Stimulated activated CD8-positive, alpha-beta memory T cell treated with anti-CD3 and anti-CD28 coated beads, Interleukin-12 subunit alpha, Interleukin-12 subunit beta, amount 100 ng/mL, for 1 hour (primary cell): ENCODE measurements at places on chromosomes 16 and 17.

GRCh38 chr17:28549236-28550132, 2.9 kb downstream of the UNC119 start:
- DNase-seq = peak; percentile 15

DNA sequence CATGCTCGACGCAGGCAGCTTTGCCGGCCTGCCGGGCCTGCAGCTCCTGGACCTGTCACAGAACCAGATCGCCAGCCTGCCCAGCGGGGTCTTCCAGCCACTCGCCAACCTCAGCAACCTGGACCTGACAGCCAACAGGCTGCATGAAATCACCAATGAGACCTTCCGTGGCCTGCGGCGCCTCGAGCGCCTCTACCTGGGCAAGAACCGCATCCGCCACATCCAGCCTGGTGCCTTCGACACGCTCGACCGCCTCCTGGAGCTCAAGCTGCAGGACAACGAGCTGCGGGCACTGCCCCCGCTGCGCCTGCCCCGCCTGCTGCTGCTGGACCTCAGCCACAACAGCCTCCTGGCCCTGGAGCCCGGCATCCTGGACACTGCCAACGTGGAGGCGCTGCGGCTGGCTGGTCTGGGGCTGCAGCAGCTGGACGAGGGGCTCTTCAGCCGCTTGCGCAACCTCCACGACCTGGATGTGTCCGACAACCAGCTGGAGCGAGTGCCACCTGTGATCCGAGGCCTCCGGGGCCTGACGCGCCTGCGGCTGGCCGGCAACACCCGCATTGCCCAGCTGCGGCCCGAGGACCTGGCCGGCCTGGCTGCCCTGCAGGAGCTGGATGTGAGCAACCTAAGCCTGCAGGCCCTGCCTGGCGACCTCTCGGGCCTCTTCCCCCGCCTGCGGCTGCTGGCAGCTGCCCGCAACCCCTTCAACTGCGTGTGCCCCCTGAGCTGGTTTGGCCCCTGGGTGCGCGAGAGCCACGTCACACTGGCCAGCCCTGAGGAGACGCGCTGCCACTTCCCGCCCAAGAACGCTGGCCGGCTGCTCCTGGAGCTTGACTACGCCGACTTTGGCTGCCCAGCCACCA, 9.7 kb downstream of the VASN start:
- no peak for DNase-seq

GRCh38 chr16:73290258-73290657, 242.3 kb upstream of the ZFHX3 start:
- DNase-seq = no peak

DNA sequence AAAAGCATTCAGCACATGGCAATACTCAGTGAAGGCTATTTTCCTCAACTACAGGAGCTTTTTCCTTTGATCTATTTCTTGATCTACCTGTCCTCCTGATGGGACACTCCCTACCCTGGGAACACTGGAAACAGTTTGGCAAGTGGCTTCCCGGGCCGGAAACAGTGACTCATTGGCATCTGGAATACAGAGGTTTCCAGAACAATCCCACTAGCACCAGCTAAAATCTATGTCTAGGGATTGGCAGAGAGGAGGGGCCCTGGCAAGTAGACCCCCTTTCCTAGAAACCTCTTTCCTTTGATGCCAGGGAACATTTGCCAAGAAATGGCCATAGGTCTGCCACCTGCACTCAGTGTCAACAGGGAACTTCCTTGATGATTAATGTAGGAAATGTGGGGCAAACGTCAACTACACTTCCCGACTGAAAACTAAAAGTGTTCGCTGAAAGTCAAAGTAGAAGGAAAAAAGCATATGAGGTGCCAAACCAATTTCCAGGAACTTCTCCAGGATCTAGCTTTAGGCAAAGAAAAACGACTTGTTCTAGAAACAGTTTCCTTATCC, 30.4 kb upstream of the FBXW10B start:
- DNase-seq = no peak

- no peak for DNase-seq
Observed at GRCh38 chr17:38996660-38997337, 29.6 kb upstream of the FBXO47 start.

DNA sequence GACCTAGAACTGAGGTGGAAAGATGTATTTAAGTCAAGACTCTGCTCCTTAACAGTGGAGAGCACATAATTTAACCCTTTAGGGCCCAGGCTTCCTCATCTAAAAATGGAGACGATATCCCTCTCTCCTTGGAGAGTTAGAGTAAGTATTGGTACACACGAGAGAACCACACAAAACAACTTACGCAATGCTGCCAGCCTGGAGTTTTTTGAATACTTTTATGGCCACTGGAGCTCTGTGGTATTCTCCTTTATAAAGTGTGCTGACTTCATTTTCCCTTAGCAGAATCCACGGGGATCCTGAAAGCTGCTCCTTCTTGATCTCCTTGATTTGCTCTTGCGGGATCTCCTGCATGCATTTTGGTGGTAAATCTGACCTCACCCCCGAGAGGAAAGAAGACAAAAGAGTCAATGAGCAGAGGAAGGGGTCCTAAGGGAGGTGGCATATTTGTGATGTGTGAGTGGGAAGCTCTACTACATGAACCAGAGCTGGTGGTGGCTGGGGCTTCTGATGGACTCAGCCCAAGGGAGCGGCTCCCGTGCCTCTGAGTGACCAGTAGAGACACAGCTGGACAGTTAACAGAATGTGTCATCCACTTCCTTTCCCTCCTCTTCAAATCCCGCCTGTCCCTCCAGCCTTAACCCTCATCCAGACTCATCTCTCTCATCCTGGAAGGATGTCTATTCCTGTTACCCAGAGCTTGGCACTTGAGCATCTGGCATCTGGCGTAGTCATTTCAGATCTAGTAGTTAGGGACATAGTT, 9.4 kb downstream of the MLKL start:
- no peak for DNase-seq

DNA sequence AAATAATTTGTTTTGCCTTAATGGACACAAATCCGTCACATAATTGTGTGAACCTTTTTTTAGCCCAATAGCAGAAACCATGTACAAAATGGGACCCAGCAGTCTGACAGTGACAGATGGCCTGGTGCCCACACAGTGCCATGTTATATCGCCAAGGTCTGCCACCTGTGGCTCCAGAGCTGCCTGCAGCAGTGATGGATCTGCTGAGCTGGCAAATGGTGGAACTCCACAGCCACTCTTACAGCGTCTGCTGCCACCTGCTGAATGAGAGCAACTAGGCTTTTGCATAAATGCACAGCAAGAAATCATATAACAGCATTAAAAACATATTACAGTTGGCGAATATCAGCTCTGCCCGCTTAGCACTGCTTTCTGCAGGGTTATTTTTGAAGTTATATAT, 59.4 kb downstream of the NUP93 start:
- no peak for DNase-seq

DNA sequence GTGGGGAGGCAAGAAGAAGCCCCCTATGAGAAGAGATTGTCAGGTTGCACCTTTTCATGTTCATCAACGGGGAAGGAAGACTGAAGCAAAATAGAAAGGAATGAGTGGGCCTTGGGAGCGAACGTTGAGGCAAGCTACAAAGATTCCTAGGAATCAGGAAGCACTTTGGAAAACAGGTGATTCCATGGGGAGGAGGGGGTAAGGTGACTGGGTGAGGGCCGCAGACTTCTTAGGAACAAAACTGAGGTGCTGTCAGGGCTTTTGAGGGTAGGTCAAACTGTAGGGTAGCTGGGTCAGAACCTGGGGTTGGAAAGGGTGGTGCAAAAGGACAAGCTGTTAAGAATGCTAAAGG, 528 bp downstream of the ITFG1 start:
- no peak for DNase-seq

GRCh38 chr16:82059161-82059982, 24.3 kb downstream of the HSD17B2 start:
- no peak for DNase-seq

- DNase-seq = no peak
Observed at GRCh38 chr17:41784207-41784744, 2.2 kb downstream of the JUP start.

DNA sequence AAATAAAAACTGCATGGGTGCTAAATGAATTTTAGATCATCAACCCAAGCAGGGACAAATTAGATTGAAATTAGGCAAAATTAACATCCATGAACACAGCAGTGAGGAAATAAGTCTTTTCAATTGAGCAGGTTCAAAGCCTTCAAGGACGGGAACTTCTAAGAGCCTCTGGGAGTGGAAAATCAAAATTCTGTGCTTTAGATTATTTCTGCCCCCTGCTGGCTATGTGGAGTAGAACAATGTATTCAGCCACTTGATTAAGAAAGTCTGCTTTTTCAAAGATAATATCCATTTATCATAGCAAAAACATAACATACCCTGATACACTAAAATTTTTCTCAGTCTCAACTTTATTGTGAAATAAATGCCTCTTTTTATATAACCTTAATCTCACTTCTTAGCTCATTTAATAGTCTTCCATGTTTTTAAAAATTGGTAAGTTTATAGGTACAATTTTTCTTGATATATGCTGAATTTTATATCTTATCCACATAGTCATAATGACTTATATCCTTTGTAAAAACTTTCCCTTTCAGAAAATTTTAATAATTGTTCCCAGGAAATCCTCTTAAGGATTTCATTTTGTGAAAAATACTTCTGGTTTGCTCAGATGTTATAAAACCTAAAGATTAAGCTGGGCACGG, 28.1 kb upstream of the NOL11 start:
- peak; percentile 42 for DNase-seq

DNA sequence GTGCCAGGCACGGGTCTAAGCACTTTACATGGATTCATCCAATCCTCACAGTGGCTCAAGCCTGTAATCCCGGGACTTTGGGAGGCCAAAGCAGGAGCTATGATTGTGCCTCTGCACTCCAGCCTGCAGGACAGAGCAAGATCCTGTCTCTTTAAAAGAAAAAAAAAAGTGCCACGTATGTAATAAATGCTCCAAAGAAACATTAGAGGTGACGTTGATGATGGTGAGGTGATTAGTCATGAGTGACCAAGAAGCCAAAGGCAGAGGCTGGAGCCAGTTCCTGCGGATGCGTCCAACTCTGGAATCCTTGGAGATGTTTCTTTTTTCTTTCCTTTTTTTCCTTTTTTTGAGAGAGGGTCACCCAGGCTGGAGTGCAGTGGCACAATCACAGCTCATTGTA, 59.4 kb upstream of the SIAH1 start:
- DNase-seq = no peak

- peak; percentile 52 for DNase-seq
Observed at GRCh38 chr17:74923538-74924249, 379 bp upstream of the OTOP2 start.

DNA sequence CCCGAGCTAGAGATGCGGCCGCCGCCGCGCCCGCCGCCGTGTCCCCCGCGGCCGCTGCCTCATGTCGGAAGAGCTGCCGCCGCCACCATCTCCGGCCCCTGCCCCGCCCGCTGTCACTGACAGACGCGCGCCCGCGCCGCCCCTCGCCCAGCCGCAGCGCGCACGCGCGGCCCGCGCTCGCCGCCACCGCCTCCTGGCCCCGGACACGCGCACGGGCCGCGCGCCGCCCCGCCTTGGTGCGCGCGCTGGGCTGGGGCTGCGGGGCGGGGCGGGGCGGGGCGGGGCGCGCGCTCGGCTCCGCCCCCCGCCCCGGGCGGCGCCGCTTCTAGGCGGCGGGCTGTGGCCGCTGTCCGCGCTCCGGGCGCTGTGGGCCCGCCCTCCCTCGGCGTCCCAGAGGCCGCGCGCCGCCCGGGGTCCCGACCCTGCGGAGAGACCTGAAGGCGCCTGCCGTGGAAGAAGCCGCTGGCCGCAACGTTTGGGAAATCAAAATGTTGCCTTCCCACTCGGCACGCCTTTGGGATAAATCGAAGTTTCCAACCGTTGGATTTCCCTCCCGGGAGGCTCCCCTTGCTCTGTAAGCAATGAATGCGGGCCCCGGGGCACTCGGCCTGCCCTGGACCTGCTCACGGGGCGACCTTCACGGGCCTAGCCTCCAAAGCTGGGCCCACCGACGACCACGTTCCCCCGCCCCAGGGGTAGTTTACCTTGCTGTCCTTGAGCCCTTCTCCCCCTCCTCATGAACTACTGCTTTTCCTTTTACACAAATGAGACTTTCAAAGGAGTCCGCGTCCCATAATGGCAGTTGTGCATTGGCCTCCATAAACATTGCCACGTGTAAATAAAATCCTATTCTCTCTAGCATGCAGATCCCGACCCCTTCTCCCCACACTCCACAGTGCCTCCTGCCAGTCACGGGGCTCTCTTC, at the start of gene ADCY9:
TSS of gene ADCY9 (minus strand) at position 118 of the 925 bp plus-strand sequence. CDS start 1,000 bp downstream, outside the sequence.
- DNase-seq = peak; percentile 55

- DNase-seq = no peak
Observed at GRCh38 chr16:15523092-15523541, 88.7 kb downstream of the BMERB1 start.

GRCh38 chr17:65055708-65056638, 567 bp downstream of the GNA13 start:
- DNase-seq = peak; percentile 20

- no peak for DNase-seq
Observed at GRCh38 chr16:26976873-26977272, 89.9 kb upstream of the C16orf82 start.

GRCh38 chr16:71669926-71670536, 44.0 kb downstream of the MARVELD3 start:
- no peak for DNase-seq

GRCh38 chr16:24062270-24062817, 193.8 kb upstream of the CACNG3 start:
- DNase-seq = no peak

GRCh38 chr17:57810721-57811637, 38.9 kb downstream of the MRPS23 start:
- no peak for DNase-seq

DNA sequence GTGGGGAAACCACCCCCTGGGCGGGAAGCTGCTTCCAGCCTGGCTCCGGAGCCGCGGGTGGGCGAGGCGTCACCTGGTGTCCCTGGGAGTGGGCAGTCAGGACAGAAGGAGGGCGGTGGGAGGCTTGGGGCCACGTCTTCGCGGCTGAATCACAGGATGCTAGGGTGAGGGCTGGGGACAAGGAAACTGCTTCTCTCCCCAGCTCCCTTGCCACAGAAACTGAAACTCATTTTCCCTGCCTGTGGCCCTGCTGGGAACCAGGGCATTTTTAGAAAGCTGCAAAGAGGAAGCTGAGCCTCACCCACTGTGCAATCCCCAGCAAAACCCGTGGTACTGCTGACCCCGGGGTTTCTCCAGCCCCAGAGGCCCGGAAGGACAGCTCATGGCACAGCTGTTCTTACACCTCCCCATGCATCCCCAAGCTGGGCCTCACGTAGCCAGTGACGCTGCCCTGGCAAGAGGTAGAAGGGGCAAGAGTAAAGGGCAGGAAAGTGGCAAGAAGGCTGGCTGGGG, 8.2 kb downstream of the RHBDF2 start:
- DNase-seq = no peak

GRCh38 chr16:59164461-59164860, 430.3 kb upstream of the GOT2 start:
- no peak for DNase-seq

GRCh38 chr16:89370081-89370511, 120.3 kb downstream of the ANKRD11 start:
- no peak for DNase-seq

- DNase-seq = no peak
Observed at GRCh38 chr16:2115591-2115973, 20.1 kb downstream of the PKD1 start.

GRCh38 chr17:49241040-49241439, 10.5 kb upstream of the PHOSPHO1 start:
- DNase-seq = no peak

GRCh38 chr17:49910858-49911204, 58.2 kb upstream of the DLX4 start:
- DNase-seq = no peak
